ENCODE measurements at places on chromosomes 3 and 15.

GRCh38 chr3:58164199-58164879 lies 46.4 kb downstream of the DNASE1L3 start:
- no peak overlapping the region for H3K4me3 ChIP-seq
- DNase-seq, result peak; percentile 84
- peaks cover 46% of the 10 kb centered on the region for H3K4me1 ChIP-seq
- H3K27me3 ChIP-seq, result no peaks in the 10 kb centered on the region

DNA sequence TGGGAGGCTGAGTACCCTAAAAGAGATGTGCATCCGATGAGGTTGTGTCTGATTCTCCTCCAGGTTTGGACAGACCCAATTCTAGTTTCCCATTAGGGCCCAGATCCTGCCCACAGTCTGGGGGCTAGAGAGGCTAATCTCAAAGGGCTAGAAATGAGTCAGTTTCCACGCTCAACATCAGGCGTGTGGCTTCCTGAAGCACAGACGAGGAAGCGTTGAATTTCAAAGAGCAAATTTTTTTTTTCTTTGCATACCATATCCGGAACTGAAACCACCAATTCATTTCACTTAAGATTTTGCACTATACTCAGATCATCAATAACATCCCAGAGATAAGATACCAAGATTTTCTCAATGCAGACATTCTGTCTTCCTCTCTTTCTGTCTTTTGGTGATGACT lies 173.8 kb upstream of the BCL6 start:
- no peak overlapping the region for H3K4me3 ChIP-seq
- no peaks in the 10 kb centered on the region for H3K36me3 ChIP-seq
- H3K27ac ChIP-seq, result no peak overlapping the region
- no peak for DNase-seq
- H3K27me3 ChIP-seq, result no peaks in the 10 kb centered on the region

- no peaks in the 10 kb centered on the region for H3K27me3 ChIP-seq
- no peak overlapping the region for H3K27ac ChIP-seq
- no peak overlapping the region for H3K4me3 ChIP-seq
- no peaks in the 10 kb centered on the region for H3K4me1 ChIP-seq
Measured at GRCh38 chr15:93705753-93706455, 525.5 kb upstream of the MCTP2 start.

DNA sequence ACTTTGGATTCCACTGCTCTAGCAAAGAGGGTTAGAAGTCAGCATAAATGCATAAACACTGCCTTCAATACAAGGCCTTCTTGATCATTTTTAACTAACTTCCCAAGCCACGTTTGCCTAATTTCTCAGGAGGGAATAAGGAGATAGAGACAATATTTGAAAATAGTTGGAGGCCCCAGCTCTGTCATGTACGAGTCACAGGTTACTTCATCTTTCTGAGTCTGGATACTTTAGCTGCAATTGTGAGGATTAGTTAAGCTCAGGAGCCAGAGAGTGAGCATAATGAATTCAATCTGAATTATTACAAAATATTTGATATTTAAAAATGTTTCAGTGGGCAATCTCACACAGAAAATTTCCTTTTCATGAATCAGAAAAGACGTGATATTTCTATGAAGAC lies 298.9 kb downstream of the SHOX2 start:
- no peak overlapping the region for H3K4me3 ChIP-seq
- no peaks in the 10 kb centered on the region for H3K36me3 ChIP-seq
- H3K4me1 ChIP-seq, result no peaks in the 10 kb centered on the region
- DNase-seq, result no peak
- H3K27me3 ChIP-seq, result no peaks in the 10 kb centered on the region
- no peak overlapping the region for H3K27ac ChIP-seq

DNA sequence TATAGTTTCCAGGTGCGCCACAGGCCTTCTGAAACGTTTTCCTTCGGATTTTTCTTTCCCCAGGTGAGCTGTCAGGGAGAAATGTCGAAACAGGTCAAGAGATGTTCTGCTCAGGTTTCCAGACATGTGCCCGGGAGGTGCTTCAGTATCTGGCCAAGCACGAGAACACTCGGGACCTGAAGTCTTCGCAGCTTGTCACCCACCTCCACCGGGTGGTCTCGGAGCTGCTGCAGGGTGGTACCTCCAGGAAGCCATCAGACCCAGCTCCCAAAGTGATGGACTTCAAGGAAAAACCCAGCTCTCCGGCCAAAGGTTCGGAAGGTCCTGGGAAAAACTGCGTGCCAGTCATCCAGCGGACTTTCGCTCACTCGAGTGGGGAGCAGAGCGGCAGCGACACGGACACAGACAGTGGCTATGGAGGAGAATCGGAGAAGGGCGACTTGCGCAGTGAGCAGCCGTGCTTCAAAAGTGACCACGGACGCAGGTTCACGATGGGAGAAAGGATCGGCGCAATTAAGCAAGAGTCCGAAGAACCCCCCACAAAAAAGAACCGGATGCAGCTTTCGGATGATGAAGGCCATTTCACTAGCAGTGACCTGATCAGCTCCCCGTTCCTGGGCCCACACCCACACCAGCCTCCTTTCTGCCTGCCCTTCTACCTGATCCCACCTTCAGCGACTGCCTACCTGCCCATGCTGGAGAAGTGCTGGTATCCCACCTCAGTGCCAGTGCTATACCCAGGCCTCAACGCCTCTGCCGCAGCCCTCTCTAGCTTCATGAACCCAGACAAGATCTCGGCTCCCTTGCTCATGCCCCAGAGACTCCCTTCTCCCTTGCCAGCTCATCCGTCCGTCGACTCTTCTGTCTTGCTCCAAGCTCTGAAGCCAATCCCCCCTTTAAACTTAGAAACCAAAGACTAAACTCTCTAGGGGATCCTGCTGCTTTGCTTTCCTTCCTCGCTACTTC lies 3.8 kb downstream of the BHLHE40 start:
- no peaks in the 10 kb centered on the region for H3K27me3 ChIP-seq
- no peak overlapping the region for H3K4me3 ChIP-seq
- peak overlapping the region; percentile 89 for H3K27ac ChIP-seq
- H3K4me1 ChIP-seq, result peaks cover 50% of the 10 kb centered on the region

DNA sequence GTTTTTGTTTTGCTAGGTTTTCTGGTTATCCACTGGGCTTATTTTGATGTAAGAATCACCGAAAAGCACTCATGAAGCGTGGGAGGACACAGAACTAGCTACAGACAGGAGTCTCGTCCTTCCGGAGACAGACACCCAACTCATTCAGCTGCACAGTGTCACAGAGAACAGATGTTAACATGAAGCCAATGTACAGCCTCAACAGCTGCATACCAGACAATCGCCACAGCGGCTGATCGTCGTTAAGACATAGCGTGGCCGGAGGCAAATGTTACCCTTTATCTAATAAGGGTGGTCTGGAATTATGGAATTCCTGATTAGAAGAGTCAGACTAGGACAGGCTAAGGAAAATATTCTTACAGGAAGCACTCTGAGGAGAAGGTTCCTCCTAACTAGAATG lies 1.1 kb upstream of the PYGO1 start:
- peak overlapping the region; percentile 68 for H3K4me3 ChIP-seq
- DNase-seq, result no peak
- H3K27me3 ChIP-seq, result no peaks in the 10 kb centered on the region
- H3K4me1 ChIP-seq, result no peaks in the 10 kb centered on the region
- H3K36me3 ChIP-seq, result no peaks in the 10 kb centered on the region
